Stimulated activated CD8-positive, alpha-beta memory T cell treated with anti-CD3 and anti-CD28 coated beads, Interleukin-7, amount 100 ng/mL, for 1 hour (primary cell): ENCODE measurements at places on chromosomes 12 and 14.

- no peak for DNase-seq
These were observed 9.3 kb downstream of the SYNE3 start for GRCh38 chr14:95507174-95507573.

- no peak for DNase-seq
These were observed 504.7 kb downstream of the LRFN5 start for GRCh38 chr14:42111355-42111754.

DNA sequence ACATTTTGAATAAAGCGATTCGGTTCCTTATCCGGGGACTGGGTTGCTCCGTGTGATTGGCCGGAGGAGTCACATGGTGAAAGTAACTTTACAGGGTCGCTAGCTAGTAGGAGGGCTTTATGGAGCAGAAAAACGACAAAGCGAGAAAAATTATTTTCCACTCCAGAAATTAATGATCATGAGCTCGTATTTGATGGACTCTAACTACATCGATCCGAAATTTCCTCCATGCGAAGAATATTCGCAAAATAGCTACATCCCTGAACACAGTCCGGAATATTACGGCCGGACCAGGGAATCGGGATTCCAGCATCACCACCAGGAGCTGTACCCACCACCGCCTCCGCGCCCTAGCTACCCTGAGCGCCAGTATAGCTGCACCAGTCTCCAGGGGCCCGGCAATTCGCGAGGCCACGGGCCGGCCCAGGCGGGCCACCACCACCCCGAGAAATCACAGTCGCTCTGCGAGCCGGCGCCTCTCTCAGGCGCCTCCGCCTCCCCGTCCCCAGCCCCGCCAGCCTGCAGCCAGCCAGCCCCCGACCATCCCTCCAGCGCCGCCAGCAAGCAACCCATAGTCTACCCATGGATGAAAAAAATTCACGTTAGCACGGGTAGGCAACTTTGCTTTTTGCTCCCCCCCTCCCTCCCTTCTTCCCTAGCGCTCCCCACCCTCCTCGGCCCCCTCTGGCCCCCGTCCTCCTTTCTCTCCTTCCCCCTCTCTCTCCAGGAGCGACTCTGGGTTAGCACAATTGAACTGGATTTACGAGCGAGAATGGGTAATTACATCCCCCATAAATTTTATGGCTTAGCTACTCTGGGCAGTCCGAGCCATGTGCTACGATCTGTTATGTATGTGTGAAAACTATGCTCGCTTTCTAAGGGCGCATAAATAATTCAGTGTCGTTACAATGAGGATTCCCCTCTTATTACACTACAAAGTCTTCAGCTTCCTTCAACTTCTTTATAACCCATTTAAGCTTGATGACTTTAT lies at the start of gene HOXC4:
Gene HOXC4 (plus strand): TSS at position 85 of the 991 bp plus-strand sequence. CDS start 88 bp downstream, at position 173.
- no peak for DNase-seq

GRCh38 chr12:98748463-98748862 lies 103.4 kb downstream of the APAF1 start:
- DNase-seq = no peak

DNA sequence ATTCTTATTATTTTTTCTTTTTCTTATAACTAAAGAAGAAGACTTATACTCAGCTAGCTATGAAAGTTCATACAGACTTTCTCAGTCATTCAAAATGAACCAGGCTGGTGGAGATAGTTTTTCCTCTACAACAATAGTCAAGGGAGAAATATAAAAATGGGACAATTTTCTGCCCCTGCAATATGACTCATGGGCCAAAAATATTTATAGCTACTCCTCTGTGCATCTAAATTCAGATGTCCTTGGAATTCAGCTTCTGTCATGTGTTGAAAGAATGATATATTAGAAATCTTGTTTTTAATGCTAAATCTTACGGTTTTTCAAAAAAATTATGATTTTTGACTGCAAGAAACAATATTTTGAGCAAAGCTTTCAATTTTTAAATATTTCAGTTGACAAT lies 237.2 kb upstream of the SYT10 start:
- DNase-seq = no peak

GRCh38 chr12:85951823-85952222 lies 77.7 kb downstream of the NTS start:
- no peak for DNase-seq

DNA sequence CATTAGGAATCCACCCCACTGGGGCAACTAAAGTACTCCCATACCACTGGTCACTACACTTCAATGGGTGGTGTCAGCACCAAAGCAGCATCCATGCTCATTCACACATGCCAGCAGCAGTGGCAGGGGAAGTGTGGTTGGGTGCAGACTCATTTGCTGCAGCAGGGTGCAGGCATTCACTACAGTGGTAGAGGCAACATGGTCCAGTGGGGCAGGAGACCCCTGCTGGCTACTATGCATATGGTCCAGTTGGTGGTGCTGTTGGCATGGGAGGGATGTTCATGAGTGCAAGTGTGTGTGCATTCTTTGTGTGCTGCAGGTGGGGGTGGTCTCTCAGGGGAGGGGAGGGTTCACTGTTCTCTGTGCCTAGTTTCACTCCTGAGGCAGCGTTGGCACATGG lies 908.4 kb upstream of the NOVA1 start:
- no peak for DNase-seq

DNA sequence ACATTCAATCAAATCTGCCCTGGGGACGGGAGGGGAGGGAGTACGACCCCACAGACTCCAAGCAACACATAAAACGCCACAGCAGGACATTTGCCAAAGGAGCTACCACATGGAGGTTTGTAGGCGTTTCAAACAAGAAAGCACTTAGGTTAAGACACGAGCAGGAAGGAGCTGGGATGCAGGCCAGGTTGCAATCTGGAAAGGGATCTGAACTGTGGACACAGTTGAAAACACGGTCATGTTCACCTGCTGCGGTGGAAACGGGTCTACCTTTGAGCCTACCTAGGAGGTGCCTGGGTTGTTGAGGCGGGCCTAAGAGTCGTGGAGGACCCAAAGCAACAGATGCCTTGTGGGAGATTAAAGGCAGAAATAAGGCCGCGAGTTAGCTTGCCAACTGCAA lies 18.4 kb downstream of the PRKAB1 start:
- DNase-seq = no peak

DNA sequence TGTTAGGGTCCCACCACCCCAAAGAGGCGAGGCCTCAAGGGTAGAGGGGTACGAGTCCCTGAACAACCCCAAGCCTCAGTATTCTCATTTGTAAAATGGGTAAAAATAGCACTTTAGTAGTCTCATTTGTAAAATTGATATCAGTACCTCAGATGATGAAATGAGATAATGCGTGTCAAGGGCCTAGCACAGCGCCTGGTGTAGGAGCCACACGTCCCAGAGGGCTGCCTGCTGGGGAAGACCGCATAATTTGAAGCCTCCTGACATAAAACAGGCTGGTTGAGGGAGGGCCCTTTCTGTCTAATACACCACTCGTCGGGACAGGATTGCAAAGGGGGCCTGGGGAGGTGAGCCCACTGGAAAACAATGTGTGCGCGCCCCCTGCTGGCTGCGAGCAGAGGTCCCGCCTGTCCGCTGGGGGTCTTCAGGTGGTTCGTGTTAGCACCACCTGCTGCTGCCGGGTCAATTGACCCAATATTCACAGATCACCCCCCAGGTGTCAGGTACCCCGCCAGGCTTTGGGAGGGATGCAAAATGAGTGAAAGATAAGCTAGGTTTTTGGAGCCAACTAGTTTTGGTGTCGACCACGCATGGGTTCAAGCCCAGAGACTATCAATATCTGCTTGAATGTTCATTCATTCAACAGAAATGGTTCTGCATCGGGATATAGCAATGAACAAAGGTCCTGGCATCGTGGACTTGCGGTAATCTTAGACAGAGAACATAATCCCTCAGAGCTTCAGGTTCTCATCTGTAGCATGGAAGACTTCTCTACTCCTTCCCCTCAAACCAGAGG lies 24.7 kb upstream of the IRF2BPL start:
- peak; percentile 57 for DNase-seq

GRCh38 chr14:71629765-71630492 lies 302.3 kb upstream of the RGS6 start:
- no peak for DNase-seq

GRCh38 chr12:109201496-109201885 lies 85.1 kb downstream of the ACACB start:
- DNase-seq = no peak

GRCh38 chr14:23182372-23183157 lies 895 bp downstream of the SLC7A8 start:
- no peak for DNase-seq

GRCh38 chr14:68843471-68844209 lies 50.8 kb upstream of the ZFP36L1 start:
- peak; percentile 56 for DNase-seq

DNA sequence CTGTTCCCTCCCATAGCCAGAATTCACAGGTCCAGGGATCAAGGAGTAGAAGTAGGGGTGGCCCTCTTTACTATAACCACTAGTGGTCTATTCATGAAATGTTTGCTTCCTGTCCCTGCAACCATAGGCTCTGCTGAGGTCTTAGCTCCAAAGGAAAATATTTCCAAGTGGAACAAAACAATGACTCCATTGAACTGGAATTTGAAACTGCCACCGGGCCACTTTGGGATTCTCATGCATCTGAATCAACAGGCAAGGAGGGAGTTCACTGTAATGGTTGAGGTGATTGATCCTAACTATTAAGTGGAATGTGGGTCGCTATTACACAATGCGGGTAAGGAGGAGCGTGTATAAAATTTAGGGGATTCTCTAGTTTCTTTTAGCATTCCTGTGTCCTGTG lies 197.0 kb downstream of the ETNK1 start:
- DNase-seq = no peak

DNA sequence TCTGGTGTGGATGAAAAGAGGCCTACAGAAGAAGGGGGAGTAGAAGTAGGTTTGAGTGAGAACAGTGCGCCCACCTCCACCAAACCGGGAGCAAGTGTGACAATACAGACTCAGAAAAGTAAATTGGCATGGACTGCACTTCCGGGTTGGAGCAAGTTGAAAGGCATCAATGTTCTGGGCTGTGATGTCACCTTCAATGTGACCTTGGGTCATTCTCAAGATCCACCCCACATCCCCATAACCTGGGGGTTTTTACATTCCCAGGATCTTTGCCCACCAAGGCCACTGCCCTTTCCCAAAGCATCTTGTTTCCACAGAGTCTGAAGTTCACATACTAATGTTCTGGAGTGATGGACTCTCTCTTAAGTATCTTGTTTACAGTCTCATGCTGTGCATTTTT lies 5.3 kb upstream of the GZMB start:
- DNase-seq = no peak

DNA sequence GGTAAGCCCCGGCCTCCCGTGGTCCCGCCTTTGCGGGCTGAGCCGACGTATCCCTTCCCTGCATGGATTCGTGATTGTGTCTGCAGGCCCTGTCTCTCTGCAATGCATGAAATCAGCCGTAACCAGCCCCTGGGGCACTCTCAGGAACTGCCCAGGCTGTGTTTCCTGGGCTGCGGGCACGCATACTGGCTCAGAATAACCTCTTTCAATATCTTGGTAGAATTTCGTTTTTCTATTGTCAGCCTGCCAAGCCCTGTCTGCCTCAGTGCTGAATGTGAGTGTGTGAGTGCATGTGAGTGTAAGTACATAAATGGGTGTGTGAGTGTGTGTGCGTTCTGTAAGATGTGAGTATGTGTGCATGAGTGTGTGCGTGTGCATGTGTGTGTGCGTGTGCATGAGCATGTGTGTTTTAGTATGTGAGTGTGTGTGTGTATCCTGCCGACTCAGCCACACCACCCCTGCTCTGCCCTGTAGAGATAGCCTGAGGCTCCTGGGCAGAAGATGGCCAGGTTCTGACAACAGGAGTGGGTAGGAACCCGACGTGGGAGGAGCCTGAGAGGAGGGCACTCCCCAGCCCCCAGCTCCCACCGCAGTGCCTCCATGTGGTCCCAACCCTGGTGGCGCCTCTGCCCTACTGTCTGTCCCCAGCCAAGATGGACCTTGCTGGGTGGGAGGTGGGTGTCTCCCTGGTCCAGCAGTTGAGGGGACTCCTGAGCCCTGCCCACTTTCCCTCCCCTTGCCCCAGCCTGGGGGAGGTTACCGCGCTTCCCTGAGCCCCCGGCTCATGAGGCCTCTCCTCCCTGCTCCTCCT lies 268.8 kb downstream of the ADGRD1 start:
- no peak for DNase-seq

DNA sequence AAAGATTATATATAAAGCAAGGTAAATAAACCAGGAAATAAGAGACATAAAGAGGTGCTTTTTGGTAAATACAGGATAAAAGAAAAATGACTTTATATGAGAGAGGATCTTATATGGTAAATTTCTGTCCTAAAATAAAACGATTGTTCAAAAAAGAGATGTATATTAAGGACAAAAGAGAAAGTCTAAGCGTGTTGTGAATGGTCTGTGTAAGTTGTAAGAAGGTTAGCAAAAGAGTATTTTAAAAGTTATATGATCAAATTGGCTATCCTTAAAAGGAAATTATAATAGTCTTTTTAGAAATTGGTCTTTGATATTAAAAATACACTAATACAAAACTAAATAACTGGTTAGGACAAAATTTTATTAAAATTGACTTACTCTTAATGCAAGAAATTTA lies 14.1 kb upstream of the ACSM4 start:
- no peak for DNase-seq

DNA sequence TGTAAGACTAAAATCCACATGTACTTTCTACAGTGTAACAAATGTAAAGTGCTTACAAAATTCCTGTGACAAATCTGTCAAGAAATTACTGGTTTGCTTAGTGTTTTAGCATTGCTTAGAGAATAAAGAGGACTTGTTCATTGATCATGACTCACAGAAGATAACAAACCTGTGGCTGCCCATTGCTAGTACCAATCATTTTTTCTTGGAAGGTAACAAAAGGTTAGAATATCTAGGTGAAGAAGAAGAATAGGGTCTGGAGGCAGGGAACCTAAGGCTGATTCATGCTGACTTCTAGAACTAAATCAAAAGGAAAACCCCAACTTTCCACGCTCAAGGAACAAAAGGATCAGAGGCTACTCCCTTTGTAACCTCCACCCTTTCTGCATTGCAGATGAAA lies 232.7 kb upstream of the ABCD2 start:
- no peak for DNase-seq

DNA sequence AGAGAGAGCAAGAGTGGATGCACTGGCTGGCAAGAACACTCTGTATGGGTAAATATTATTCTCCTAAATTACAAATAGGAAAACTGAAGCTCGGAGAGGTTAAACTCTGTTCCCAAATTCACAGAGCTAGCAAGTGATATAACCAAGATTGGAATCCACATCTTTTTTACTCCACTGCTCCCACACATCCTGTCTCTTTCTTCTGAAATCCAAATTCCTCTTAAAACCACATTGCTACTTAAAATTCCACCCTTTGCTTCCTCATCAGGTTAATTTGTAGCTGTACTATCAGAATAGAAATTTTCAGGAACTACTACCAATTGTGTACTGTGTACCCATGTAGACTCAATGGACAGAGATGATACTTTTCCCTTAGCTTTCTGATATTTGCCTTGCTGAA lies 74.4 kb downstream of the ARMH4 start:
- DNase-seq = no peak

GRCh38 chr14:82915381-82915780 lies 1381.7 kb upstream of the SEL1L start:
- no peak for DNase-seq
